ENCODE measurements at places on chromosomes 2 and 18. TPM values are rescaled to one million over a fixed set of nuclear protein-coding genes. Genes with fewer than 3 reads are reported as not detected.

The HOXD12 gene
- total RNA-seq: not detected

The SIX3 gene
- total RNA-seq: not detected

The ANKRD30B gene
- total RNA-seq: 0.20 TPM

The FAM237A gene
- total RNA-seq: not detected

The HOXD8 gene
- total RNA-seq: 17.0 TPM

The HK2 gene
- total RNA-seq: 45.8 TPM

The MYO5B gene
- total RNA-seq: 12.7 TPM

The OSBPL1A gene
- 34.8 TPM for total RNA-seq

The CAVIN2 gene
- total RNA-seq: 23.0 TPM

The NEUROD1 gene
- total RNA-seq: not detected

The KCNF1 gene
- 0.10 TPM for total RNA-seq

The CCDC178 gene
- 0.99 TPM for total RNA-seq

The OR6B2 gene
- total RNA-seq: not detected

The MAP3K19 gene
- total RNA-seq: not detected

The ALK gene
- total RNA-seq: 0.10 TPM

All from skin of body (tissue), 3 donors.